ENCODE measurements at places on chromosomes 16 and 17.
A peak's percentile ranks its signal among the peaks of the same experiment; 100 is the strongest.

DNA sequence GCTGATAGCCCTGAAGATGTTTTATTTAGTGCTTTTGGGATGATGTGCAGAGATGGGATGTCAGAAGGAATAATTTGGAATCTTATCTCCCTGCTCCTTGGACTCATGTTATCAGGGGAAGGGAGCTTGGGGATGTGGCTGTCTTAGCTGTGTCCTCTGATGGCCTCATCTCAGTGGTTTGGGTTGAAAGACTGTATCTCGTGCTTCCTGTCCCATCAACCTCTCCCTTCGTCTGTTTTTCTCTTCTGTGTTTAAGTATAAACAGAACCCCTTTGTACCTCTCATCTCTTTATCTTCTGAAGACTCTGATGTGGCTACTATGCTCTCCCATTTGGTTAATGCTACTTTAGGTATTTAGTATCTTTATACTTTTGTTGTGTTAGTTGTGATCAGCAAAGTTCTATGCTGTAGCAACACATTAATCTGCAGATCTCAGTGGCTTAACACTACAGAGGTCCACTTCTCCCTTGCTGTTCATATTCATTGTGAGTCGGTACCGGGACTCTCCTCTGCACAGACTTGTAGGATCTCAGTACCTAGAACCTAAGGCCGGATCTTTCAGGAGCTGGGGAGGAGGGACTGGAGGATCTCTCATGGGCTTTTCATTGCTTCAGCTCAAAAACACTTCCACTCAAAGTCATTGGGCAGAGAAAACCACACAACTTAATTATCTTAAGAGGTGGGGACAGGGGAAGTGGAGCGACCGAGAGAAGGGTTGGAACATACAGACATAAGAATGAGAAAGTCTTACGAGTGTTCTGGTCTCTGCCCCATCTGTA is 28.8 kb downstream of the PRKCA start:
- DNase-seq = no peak

- DNase-seq = no peak
These were observed 188.0 kb upstream of the AXIN2 start for GRCh38 chr17:65749479-65749878.

- DNase-seq = no peak
These were observed 301.2 kb downstream of the MAP2K6 start for GRCh38 chr17:69715656-69716055.

- no peak for DNase-seq
These were observed 443.3 kb downstream of the UTP18 start for GRCh38 chr17:51703361-51704341.

DNA sequence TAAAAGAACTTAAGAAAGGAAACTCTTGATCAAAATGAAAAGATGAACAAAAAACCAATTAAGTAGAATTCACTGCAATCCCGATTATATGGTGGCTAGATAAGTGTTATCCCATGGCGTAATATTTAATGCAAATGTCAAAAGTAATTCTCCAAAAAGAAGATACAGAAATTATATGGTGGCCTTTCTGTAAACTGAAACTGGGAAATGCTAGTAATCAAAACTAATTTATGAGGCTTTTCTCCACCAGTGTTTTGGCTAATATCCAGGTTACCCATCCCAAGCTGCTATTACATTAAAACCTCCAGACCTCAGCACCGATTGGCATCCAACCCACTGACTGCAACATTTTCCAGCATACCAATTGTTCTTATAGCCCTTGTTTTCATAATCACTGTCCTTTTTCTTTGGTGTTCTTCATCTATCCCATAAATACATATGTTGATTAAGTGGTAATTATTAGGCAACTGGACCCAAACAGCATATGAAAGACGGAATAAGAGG is 77.2 kb upstream of the TNRC6A start:
- no peak for DNase-seq

DNA sequence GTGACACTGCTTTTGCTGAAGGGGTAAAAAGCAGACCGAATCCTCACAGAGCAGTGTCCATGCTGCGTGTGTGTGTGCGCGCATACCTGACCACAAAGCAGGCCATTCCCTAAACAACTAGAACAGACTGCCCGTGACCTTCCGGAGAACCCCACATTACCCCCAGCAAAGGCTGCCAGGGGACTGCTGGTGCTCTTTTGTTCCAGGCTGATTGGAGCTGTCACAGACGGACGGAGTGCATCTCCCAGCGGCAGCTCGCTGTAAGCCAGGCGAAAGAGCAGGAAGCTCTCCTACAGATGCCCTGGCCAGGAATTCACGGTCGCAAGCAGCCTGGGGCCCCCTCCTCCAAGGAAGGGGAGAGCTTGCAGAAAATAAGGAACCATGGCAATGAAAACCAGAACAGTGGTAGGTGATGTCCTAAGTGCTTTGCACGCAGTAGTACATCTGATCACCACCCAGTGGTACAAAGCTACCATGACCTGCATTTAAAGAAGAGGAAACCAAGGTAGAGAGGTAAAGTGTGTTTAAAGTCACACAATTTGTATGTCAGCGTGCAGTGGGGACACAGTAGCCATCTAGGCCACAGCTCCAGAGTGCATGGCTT is 153.4 kb upstream of the DYNLRB2 start:
- DNase-seq = no peak

- DNase-seq = peak; percentile 72
These were observed 216.0 kb downstream of the SEC14L1 start for GRCh38 chr17:77356690-77357201.

GRCh38 chr17:78885956-78886355 is 17.0 kb downstream of the CEP295NL start:
- DNase-seq = no peak

DNA sequence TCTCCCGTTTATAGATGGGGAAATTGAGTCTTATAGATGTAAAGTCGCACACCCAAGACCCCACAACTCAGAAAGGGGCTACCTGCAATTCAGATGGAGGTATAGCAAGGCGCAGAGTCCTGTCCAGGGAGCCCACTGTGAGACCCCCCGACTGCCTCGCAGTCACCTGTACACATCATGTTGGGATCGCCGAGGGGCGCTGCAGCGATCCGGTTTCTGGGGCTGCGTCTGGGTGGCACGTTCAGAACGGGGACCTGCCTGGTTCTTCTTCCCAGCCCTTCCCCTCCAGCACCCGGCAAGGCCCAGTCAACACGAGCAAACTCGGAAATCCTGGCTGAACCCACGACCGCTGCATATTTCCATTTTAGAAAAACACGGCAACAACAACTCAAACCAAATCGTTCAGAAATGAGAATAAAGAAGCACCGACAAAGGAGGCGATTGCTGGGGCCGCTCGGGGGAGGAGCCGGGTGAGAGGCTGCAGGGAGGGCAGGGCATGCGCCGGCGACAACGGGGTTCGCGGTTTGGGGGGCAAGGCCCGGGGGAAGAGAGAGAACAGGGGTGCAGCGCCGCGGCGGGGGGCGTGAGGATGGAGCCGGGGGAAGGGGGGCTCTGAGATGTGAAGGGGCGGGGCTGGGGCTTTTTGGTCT is 643 bp downstream of the HSDL1 start:
- no peak for DNase-seq

DNA sequence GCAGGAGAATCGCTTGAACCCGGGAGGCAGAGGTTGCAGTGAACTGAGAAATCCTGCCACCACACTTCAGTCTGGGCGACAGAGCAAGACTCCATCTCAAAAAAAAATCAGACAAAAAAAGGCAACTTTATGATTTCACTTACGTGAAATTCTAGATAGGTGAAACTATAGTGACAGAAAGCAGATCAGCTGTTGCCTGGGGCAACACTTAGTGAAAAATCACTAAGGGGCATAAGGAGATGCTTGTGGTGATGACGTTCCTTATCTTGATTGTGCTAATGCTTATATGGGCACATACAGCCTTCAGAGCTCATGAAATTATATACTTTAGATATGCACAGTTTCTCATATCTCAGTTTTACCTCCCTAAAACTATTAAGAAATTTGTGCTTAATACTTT is 41.6 kb upstream of the SLC5A10 start:
- DNase-seq = no peak

DNA sequence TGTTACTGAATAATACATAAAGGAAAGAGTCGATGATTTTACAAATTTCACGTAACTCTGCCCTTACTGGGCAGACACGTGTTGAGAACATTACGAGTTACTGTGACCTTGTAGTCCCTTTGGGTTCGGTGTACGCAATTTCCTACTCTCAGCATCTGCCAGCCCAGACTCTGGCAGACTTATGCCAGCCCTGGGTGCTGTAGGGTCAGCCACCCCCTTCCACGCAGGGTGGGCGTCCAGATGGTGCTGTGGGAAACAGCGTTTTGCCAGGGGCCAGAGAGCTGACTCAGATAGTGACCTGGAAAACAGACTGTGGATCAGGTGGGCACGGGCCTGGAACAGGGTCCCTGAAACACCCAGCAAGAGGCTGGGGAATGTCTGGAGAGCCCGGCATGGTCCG is 148.9 kb downstream of the RPTOR start:
- no peak for DNase-seq

DNA sequence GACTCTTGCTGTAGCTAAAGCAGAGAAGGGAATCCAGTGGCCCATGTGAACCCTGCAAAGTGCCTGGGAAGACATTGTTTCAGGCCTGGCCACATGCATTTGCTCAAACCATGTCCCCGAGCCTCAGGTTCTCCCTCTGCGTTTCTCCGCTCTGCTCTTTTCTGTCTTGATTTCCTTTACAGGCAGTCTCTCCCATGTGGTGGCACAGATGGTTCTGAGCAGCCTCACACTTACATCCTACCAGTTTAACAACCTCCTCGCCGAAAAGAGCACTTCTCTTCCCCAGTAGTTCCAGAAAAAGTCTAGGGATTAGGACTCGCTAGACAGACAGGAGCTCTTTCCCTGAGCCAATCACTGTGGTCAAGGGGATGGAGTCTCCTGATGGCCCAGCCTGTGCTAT is 28.3 kb upstream of the MYH10 start:
- DNase-seq = no peak

GRCh38 chr17:32882734-32883133 is 5.8 kb upstream of the MYO1D start:
- no peak for DNase-seq

DNA sequence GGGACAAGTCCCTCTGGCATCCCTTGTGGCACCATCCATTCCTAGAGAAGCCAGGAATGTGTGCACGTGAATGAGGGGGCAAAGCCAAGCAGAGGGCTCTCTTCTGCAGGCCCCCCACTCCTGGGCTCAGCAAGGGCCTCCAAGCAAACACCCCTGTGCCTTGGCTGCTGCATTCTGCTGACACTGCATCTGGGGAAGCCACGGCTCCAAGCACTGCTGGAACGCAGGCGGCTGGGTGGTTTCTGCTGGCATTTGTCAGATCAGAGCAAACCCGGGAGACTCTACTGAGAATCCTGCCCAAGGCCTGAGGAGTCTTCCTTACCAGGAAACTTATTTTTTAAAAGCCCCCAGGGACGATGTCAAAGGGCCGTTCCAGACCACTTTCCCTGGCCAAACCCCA is 23.3 kb downstream of the ATP6V0D1 start:
- no peak for DNase-seq

- peak; percentile 39 for DNase-seq
These were observed 16.6 kb upstream of the ADORA2B start for GRCh38 chr17:15928286-15928785.

DNA sequence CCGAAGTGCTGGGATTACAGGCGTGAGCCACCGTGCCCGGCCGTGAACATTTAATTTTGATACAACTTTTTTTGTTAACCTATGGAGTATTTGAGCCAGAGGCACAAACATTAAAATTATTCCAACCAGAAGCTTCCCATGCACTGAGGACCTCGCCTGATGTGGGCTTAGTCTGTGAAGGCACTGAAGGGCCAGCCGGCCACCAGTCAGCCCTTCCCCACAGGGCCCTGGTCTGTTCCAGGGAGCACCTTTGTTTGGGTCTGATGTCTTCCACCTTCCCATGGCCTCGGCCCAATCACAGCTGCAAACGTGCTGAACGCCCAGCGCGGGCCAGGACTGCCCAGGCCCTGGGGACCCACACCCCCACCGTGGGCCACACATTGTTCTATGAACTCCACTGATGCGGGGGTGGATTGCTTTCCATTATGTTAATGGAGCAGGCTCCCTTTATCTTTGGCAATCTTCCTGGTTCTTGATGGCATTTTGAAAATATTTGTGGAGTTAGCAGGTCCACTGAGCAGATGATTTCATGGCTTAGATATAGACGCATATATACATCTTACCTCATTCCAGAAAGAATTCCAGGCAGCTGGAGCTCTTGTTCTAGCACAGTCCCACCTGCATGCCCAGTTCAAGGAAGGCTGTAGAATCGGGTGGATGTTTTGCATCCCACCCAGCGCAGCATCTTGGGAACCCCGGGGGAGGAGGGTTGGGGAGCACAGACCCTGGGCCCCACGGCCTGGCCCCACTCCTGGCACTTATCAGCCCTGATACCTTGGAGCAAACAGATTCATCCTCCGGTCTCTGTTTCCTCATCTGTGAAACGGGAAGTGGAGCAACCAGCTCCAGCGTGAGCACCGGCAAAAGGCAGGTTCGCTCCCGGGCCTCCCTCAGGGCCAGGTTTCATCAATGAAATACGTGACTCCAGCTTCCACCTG is 14.5 kb downstream of the SPIRE2 start:
- DNase-seq = no peak

DNA sequence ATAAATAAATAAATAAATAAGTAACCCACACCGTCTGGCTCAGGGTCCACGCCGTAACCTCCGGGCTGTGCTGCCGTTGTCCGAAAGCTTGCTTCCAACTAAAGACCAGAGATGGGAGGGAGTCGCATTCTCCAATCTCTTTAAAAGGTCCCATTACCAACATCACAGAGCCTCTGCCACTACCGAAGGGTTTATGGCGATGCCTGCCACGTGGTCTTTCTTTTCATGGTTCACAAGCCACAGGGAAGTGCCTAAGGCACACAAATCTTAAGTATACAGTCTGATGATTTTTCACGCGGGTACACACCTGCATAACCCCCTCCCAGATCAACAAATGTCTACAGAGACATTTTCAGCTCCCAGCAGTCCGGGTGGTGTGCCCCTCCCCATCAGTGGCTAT is 1.4 kb downstream of the COTL1 start:
- DNase-seq = no peak

DNA sequence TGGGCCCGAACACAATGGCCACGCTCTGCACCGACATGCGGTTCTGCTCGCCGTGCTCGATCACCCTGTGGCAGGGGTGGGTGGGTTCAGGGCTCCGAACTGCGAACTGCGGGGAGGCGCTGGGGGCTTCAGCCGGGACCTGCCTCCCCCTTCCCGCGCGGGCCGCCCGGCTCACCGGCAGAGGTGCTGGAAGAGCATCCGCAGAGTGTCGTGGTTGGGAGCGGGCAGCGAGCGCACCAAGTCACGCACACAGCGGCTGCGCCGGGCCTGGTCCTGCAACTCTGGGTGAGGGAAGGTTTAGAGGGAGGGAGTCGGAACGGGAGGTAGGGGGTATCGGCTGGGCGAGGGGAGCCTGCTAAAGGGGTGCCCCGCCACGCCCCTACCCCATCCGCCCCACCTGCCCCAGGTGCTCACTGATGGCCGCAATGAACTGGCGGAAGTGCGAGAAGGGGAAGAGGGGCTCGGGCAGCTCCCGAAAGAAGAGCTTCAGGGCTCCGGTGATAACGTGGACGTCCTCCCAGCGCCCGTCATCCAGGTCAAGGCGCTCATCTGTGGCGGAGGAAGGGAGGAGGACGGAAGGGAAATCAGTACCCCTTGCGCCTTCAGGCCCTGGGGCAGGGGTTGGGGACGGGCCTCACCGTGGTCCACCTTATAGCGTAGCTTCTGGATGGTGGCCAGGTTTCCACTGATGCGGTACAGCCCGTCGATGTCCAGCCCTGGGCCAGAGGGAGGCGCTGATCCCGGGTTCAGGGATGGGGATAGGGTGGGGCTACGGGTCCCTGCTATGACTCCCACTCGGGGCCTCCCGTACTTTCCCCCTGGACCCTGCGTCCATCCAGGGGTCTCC is 36.9 kb downstream of the ARHGAP27 start:
- DNase-seq = no peak

Measured in mesenteric fat pad (tissue), 1 donor.